Fibroblast of villous mesenchyme (primary cell): ENCODE measurements at places on chromosomes 13 and 19.

GRCh38 chr19:2540646-2541454 is 64.9 kb downstream of the GADD45B start:
- peak; percentile 96 for DNase-seq

DNA sequence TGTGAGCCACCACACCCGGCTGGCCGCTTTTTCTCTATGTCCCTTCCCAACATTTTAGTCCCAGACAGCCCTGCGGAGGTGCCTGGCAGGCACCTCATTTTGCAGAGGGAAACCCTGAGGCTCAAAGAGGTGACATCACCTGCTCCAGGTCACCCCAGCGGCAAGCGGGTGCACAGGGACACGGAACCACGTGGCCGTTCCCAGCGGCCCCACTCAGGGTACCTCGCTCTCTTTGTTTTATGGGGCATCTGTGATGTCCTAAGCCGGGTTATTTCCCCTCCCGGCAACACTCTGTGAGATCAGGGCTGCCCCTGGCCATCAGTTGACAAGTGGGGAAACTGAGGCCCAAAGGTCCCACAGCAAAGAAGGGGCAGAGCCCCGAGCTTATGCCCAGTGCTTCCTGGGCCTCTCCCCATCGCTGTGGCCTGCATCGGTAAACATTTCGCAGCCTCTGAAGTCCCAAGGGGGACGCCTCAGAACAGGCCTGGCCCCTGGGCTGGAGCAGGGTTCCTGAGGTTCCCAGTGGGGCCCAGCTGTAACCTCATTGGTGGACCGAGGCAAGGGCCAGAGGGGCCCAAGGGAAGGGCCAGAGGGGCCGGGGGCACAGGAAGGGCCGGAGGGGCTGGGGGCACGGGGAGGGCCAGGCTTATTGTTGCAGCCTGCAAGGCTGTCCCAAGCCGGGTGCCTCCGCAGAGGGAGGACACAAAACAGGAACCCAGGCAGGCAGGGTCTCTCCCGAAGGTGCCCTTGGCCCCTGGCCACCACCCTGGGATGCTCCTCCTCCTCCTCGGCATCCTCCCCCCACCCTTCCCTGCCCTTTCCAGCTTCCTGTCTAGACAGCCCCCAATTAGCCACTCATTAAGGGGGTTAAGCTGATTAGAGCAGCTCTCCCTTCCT is 39.0 kb downstream of the SMIM24 start:
- DNase-seq = no peak

DNA sequence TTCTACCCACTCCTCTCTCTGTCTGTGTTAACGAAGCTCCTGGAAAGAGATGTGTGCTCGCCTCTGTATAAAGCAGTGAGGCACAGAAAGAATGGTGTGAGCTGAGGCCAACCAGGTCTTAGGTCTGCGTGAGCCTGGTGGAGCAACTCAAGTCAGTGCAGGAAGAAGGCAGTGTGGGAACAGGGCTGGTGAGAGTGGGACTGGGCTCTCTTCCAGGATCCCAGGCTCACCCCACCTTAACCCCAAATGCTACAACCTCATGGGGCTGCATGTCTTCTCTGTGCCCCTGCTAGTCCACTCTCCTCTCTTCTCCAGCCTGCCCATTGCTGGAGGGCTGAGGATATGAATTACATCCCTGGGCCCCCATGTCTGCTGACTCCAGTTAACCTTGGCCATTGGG is 127.4 kb downstream of the DCT start:
- DNase-seq = peak; percentile 48

DNA sequence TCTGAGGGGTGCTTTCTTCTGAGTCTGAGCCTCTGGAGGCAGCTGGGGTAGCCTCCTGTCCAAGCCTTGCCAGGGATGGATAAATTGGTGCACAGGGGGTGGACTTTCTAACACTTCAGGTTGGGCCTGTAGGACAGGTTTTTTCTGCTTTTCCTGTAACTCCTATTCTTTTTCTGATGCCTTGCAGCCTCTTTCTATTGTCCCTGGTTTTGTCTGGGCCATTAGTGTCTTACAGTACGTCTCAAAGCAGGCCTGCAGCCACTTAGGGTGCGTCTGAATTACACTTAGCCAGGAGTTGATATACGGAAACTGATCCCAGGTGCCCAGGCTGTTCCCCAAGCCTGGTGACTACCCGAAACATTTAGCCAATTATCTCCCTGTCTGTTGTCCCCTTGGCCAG is 213.3 kb upstream of the HTR2A start:
- no peak for DNase-seq

DNA sequence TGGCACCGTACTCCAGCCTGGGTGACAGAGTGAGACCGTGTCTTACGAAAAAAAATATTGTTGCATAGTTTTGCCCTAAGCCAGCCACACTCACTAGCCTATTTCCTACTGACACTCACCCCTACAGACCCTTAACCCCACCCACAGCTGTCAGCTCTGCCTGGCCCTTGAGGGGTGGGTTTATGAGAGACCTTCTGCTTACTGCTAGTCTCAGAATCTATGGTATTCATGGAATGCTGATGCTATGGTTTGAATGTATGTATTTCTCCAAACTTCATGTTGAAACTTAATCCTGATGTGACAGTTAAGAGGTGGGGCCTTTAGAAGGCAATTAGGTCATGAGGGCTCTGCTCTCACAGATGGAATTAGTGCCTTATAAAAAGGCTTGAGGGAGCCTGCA is 79.2 kb upstream of the LRCH1 start:
- peak; percentile 45 for DNase-seq

DNA sequence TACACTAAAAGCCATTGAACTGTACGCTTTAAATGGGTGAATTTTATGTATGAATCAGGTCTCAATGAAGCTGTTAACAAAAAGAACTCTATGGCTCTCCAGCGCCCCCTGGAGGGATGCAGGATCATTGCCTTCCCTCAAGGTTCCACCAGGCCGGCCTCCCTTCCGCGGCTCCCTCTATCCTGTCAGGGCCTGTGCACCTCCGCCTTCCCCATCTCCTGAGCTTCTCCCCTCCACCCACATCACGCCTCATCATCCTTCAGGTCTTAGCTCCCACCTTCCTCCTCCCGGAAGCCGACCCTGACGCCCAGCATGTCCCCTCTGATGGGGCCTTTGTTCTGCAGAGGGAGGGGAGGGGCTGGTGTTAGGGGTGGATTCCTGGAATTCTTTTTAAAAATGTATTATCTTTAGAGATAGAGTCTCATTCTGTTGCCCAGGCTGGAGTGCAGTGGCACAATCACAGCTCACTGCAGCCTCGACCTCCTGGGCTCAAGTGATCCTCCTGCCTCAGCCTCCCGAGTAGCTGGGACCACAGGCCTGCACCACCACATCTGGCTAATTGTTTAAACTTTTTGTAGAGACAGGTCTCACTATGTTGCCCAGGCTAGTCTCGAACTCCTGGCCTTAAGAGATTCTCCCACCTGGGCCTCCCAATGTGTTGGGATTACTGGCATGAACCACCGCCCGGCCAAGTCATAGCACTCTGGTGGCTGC is 27.7 kb downstream of the MEIS3 start:
- DNase-seq = peak; percentile 76

- no peak for DNase-seq
Measured at GRCh38 chr19:18723871-18724377, 40.4 kb downstream of the CRTC1 start.

- no peak for DNase-seq
Measured at GRCh38 chr13:91668866-91669495, 270.6 kb downstream of the GPC5 start.

GRCh38 chr13:27858046-27858445 is 61.8 kb upstream of the PDX1 start:
- no peak for DNase-seq

DNA sequence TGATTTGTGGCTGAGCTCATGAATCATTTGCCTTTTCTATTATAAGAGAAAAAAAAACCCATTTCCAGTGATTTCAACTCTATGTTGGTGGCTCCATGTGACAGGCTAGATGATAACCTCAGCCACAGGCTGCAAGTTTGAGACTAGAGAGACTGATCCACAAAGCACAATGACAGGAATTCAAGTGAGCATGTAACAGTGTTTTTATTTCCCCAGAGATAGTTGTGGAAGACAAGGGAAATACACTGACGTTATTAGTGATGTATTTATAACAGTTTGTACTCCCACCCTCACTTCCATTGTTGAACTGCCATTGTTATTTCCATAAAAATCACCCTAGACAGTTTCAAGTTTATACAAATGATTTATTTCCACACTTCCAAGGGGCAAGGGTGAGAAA is 27.9 kb upstream of the EDNRB start:
- DNase-seq = no peak

DNA sequence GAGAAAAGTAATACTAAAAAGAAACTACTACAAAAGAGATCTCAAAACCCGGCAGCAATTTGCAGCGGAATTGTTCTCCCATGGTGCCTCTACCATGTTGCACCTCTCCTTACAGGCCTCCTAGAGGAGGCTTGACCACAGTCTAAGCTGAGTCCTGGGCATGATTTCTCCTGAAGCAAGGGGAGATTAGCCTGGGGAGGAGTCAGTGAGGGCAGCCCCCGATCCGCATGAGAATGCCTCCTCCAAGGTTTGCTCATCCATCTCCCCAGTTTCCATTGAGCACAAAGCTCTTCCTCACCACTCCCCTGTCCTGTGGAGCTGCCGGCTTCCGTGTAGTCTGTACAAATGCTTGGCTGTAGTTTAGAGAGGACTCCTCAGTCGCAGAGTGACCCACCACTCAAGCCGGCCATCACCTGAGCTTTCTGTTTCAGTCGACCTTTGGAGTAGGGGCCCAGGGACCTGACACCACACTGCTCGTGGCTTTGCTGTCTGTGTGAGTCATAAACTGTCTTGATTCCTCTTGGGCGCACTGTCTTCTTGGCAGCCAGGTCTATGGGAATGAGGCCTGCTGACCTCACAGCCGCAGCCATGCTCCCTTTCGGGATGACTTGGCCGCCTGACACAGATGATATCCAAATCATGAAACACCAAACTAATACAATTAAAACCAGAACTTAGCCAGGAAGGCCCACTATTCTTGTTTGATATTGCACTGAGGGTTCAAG is 72.3 kb downstream of the C1QTNF9 start:
- peak; percentile 20 for DNase-seq

- DNase-seq = no peak
Measured at GRCh38 chr13:25178070-25178469, 6.0 kb upstream of the AMER2 start.

GRCh38 chr13:109586509-109587346 is 199.7 kb downstream of the IRS2 start:
- DNase-seq = no peak

GRCh38 chr13:79440958-79441528 is 35.0 kb upstream of the RBM26 start:
- no peak for DNase-seq

- DNase-seq = no peak
Measured at GRCh38 chr19:42132030-42132628, at the start of gene POU2F2. Gene POU2F2, minus strand, starts transcription at chr19:42132446. Its CDS starts 35 bp downstream, at chr19:42132411.

DNA sequence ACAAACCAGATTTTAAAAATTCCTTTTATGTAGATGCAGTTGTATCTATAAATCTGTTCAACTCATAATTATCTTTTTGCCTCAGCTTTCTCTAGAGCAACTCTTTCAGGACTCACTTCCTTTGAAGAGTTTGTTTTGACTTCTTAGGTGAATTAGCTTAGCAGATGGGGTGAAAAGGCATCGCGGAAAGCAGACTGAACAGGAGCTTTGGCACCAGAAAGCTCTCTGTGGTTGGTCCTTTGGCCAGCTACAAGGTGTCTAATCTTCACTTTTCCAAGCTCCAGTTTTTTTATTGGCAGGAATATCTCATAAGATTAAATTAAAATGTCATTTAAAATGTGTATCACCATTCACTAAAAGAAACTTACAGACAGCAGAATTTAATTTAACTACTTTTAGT is 60.6 kb upstream of the KLF12 start:
- DNase-seq = no peak

GRCh38 chr13:40485611-40486517 is 180.6 kb downstream of the FOXO1 start:
- DNase-seq = no peak
